ENCODE measurements at places on chromosomes 2 and 18.

GRCh38 chr2:165494573-165494972 is 25.1 kb downstream of the CSRNP3 start:
- DNase-seq, result no peak

GRCh38 chr2:71935262-71935848 is 212.3 kb downstream of the CYP26B1 start:
- no peak for DNase-seq

DNA sequence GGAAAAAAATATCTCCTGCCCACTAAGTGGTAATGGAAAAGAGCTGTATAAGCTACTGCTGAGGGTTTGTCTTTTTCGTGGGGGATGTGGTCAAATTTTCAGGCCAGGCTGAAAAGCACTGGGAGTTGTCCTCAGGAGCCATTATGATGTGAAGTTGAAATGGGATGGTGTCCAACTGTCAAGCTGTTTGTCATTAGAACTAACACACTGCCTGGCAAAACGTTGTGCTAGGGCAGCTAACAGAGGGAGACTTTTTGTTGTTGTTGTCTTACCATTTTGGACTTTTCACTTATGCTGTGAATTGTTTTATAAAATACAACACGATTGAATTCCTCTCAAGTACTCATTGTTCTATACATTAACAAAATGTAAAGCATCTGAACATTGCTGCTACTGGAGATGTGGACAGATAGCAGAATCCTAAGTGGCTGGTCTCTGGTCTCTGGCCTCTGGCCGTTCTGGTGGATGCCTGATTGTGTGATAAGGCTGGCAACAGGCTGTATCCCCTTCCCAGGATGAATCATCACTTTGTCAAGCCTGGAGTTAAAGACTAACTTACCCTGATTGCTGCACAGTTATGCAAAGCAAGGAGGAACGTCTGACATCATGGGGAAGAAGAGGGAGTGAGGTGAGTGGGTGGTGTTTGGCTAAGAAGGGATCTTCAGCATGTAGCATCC is 2.3 kb downstream of the MYO1B start:
- DNase-seq, result no peak

- no peak for DNase-seq
These were observed 446 bp upstream of the COPS7B start for GRCh38 chr2:231785822-231786176.

DNA sequence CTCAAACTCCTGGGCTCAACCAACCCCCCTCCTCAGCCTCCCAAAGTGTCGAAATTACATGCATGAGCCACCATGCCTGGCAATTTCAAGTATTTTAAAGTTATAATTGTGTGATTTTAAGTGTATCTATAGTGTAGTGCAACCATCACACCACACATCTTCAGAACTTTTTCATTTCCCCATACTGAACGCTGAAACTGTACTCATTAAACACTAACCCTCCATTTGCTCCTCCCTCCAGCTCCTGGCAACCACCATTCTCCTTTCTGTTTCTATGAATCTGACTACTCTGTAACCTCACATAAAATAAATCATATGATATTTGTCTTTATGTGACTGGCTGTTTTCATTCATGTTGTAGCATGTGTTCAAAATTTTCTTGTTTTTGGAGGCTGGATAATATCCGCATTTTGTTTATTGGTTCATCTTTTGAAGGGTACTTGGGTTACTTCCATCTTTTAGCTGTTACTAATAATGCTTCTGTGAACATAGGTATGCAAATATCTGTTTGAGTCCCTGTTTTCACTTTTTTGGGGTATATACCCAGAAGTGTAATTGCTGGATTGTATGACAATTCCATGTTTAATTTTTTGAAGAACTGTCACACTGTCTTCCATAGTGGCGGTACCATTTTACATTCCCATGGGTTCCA is 188.2 kb downstream of the PLCL1 start:
- no peak for DNase-seq

Measured in memory B cell (primary cell).